ENCODE measurements at places on chromosomes 3 and 15. TPM values are rescaled to one million over a fixed set of nuclear protein-coding genes. Genes with fewer than 3 reads are reported as not detected.

- no peak for DNase-seq
Observed at GRCh38 chr15:42932833-42933515, 12.4 kb upstream of the TTBK2 start.

DNA sequence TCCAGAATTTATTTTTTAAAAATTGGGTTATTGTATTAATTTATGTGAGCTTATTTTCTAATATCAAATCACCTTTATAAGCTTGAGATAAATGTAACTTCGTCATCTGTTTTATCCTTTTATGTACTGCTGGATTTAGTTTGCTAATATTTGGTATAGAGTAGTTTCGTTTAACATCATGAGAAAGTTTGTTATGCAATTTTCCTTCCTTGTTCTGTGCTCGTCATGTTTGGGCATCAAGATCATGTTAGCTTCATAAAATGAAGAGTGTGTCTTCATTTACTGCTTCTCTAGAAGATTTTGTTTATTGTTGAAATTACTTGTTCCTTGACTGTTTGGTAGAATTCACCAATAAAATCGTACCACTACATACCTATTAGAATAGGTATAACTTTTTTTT is 262.1 kb upstream of the SATB1 start:
- no peak for DNase-seq

DNA sequence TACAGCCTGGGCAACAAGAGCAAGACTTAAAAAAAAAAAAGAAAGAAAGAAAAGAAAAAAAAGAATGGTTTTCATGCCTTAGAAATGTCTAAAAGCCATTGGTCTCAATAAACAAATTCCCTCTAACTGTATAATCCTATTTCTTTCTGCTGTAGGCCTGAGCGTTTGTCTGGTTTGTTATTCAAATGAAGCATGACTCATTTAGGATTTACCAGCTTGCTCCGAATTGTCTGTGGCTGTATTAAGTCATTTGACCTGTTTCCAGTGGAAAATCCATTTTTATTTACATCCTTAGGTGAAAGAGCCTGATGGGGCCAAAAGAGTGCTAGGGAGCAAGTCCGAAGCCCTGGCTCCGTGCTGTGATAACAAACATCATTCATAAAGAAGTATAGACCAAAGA is 73.8 kb downstream of the BDH1 start:
- DNase-seq = no peak

The LDHAL6B gene
- not detected for total RNA-seq

Data from sciatic nerve (tissue), 2 donors.